ENCODE measurements at places on chromosomes 1 and 21.

GRCh38 chr21:42102076-42102475, 31.0 kb downstream of the UMODL1 start:
- no peak overlapping the region for H3K4me3 ChIP-seq
- no peak overlapping the region for H3K27ac ChIP-seq
- peaks cover 17% of the 10 kb centered on the region for H3K4me1 ChIP-seq
- no peak for DNase-seq

GRCh38 chr1:19533626-19534025, 48.3 kb upstream of the CAPZB start:
- H3K4me1 ChIP-seq, result peaks cover 10% of the 10 kb centered on the region
- peak; percentile 49 for DNase-seq
- no peaks in the 10 kb centered on the region for H3K36me3 ChIP-seq
- H3K4me3 ChIP-seq, result no peak overlapping the region

DNA sequence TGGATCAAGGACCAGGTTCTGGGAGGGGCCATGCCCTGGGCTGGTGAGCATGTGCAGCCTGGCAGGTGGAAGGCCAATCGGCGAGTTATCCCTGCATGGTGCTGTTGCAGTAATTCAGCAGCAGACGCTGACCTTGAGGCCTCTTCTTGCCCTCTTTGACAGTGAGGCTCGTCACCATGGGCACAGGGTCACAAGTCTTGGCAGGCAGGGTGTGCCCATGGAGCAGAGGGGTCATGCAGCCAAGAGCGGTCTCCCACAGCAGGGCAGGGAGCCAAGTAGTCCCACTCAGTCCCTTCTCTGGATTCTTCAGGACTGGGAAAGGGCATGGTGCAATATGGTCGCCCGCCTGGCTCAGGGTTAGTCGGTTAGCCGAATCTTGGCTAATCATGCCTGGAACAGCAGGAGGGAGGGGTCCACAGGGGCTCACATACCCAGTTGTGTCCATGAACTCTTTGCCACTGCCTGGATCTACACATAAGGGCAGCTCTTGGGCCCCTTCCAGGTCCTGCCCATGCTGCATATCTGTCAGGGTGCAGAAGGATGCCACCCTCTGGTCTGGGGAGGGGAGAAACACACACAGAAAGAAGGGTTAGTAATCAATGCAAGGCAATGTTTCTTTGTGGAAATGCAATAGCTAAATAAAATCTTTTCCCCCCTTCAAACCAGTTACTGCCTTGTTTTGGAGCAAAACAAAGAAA, 226.8 kb downstream of the SIPA1L2 start:
- H3K4me3 ChIP-seq, result no peak overlapping the region
- no peak for DNase-seq

- no peak overlapping the region for H3K27ac ChIP-seq
- H3K27me3 ChIP-seq, result no peaks in the 10 kb centered on the region
- H3K4me3 ChIP-seq, result no peak overlapping the region
- no peaks in the 10 kb centered on the region for H3K36me3 ChIP-seq
- H3K4me1 ChIP-seq, result no peaks in the 10 kb centered on the region
Observed at GRCh38 chr1:181136738-181137122, 48.2 kb downstream of the IER5 start.

DNA sequence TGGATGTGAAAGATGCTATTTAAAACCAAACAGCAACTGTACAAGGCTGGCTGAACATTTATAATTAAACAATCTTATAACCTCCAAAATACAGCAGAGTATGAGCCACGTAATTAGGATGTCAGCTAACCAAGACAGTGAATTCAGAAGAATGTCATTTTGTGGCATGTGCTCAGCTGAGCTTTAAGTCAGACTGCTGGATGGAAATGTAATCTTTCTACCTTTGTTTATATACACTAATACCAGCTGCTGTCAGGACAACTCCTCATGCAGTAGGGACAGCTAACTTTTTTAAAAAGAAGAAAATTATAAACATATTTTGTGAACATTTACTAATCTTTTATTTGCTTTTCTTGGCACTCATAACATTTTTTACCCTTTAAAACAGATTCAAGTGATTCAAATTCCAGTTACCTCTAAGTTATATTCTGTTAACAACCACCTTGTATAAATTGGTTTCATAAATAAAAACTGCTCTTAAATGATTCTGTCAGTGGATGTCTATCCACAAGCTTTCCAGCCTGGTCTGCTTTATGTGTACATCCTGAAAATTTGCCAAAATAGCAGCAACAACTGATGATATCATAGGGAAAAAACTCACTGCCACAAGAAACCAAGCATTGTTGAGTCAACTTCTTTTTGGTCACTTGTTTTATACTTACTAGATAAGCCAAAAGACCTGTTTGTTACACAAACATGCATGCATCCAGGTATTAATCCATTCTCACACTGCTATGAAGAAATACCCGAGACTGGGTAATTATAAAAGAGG, 36.1 kb downstream of the DPH5 start:
- H3K27ac ChIP-seq, result peak overlapping the region; percentile 20
- H3K27me3 ChIP-seq, result no peaks in the 10 kb centered on the region
- H3K4me3 ChIP-seq, result no peak overlapping the region
- H3K36me3 ChIP-seq, result no peaks in the 10 kb centered on the region
- DNase-seq, result no peak

DNA sequence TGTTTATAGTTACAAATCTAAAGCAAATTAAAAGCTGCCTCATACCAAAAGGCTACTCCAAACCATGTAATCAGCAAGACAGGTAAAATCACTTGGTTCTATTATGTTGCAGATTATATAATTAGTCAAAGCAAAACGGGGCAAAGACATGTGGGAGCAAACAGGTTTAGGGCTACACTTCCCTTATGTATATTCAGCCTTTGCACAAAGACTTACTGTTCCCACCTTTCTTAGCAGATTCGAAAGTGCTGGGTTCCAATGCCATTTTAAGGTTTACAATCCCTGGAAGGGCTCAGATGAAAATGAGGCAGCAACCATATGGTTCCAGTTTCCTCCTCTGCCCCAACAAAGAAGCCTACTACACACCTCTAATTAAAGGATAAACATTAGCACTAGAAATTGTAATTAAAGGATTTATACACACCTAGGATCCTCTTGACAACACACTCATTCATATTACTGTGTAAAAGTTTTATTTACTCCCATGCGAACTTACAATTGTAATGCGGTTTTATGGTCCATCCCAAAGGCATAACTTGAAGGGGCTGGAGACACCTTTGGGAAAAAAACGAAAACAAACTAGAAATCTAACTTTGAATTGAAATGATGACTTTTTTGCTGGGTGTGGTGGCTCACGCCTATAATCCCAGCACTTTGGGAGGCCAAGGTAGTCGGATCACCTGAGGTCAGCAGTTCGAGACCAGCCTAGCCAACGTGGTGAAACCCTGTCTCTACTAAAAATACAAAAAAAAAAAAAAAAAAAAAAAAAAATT, 117.3 kb upstream of the PKN2 start:
- H3K27me3 ChIP-seq, result no peaks in the 10 kb centered on the region
- no peak for DNase-seq
- H3K4me1 ChIP-seq, result no peaks in the 10 kb centered on the region
- no peak overlapping the region for H3K27ac ChIP-seq

GRCh38 chr1:161218301-161219077, 3.4 kb downstream of the FCER1G start:
- no peaks in the 10 kb centered on the region for H3K27me3 ChIP-seq
- no peak overlapping the region for H3K27ac ChIP-seq
- H3K4me1 ChIP-seq, result no peaks in the 10 kb centered on the region

DNA sequence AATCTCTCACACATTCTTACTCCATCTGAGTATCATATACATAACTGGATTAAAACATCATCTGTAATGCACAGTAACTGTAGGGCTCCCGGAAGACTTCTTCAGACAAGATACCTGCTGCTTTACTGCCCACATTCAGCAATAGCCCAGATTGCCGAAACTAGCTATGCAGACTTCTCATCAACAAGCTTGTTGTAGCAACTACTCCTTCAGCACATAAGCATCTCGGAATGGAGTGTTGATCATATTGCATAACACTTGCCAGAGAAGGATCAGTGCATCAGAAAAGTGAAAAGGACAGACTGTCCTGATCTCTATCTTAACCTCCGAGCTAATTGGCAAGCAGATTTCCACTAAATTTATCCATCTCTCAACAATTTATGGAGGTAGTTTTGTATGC, 354.6 kb upstream of the C1orf87 start:
- H3K27ac ChIP-seq, result no peak overlapping the region
- H3K4me3 ChIP-seq, result no peak overlapping the region
- DNase-seq, result no peak
- no peaks in the 10 kb centered on the region for H3K27me3 ChIP-seq
- H3K4me1 ChIP-seq, result peaks cover 24% of the 10 kb centered on the region

GRCh38 chr1:207494171-207494570, 1.8 kb upstream of the CR1 start:
- H3K36me3 ChIP-seq, result no peaks in the 10 kb centered on the region
- no peak overlapping the region for H3K27ac ChIP-seq
- no peak for DNase-seq
- peaks cover 43% of the 10 kb centered on the region for H3K27me3 ChIP-seq
- H3K4me1 ChIP-seq, result no peaks in the 10 kb centered on the region

- no peak overlapping the region for H3K4me3 ChIP-seq
- H3K27ac ChIP-seq, result no peak overlapping the region
- H3K27me3 ChIP-seq, result no peaks in the 10 kb centered on the region
Observed at GRCh38 chr1:56898879-56899278, 44.3 kb downstream of the C8A start.

- H3K27me3 ChIP-seq, result no peaks in the 10 kb centered on the region
- no peak overlapping the region for H3K27ac ChIP-seq
- H3K4me1 ChIP-seq, result peaks cover 25% of the 10 kb centered on the region
Observed at GRCh38 chr1:85325920-85326319, 49.5 kb upstream of the BCL10 start.

- H3K4me3 ChIP-seq, result no peak overlapping the region
- H3K27ac ChIP-seq, result no peak overlapping the region
- H3K4me1 ChIP-seq, result no peaks in the 10 kb centered on the region
- DNase-seq, result no peak
Observed at GRCh38 chr1:64235910-64236309, 32.5 kb downstream of the UBE2U start.

DNA sequence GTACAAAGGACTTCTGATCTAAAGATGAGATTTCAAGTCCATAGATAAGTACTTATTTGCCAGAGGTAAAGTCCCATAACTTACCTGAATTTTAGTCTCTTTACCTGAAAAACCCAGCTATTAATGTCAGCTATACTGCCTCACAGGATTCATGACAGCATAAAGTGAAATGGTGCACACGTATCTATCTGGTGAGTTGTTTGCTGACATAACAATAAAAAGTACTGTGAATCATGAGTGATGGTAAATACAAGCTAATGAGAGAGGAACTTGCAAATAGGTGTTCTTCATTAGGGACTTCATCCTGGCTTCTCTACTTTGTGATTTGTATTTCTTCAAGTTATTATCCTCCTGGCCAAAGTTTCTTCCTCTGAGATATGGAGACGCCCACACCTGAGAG, 225.1 kb upstream of the C8B start:
- H3K4me1 ChIP-seq, result no peaks in the 10 kb centered on the region
- H3K27ac ChIP-seq, result no peak overlapping the region
- no peaks in the 10 kb centered on the region for H3K27me3 ChIP-seq
- no peaks in the 10 kb centered on the region for H3K36me3 ChIP-seq

DNA sequence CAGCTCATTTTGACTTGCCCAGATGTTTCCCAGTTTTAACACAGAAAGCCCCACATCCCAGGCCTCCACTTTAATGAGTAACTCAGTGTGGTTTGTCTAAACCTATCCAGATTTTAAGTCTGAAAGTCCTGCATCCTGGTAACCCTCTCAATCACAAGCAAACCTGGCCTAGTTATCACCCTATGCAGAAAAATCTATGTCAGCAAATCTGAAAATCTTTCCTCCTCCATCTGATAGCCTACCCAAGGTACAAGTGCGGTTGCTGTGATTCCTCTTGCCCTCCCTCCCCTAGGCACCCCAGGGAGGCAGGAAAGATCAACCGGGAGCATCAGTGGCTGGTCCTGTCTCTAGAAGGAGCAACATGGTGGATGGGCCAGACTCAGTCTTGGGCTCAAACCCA, 163.7 kb downstream of the IGSF21 start:
- no peak overlapping the region for H3K27ac ChIP-seq
- no peak overlapping the region for H3K4me3 ChIP-seq
- DNase-seq, result no peak
- no peaks in the 10 kb centered on the region for H3K27me3 ChIP-seq

- H3K27me3 ChIP-seq, result peaks cover 50% of the 10 kb centered on the region
- no peaks in the 10 kb centered on the region for H3K36me3 ChIP-seq
- H3K4me1 ChIP-seq, result no peaks in the 10 kb centered on the region
- H3K27ac ChIP-seq, result no peak overlapping the region
- H3K4me3 ChIP-seq, result no peak overlapping the region
Observed at GRCh38 chr1:53642215-53642555, 96.8 kb downstream of the GLIS1 start.

DNA sequence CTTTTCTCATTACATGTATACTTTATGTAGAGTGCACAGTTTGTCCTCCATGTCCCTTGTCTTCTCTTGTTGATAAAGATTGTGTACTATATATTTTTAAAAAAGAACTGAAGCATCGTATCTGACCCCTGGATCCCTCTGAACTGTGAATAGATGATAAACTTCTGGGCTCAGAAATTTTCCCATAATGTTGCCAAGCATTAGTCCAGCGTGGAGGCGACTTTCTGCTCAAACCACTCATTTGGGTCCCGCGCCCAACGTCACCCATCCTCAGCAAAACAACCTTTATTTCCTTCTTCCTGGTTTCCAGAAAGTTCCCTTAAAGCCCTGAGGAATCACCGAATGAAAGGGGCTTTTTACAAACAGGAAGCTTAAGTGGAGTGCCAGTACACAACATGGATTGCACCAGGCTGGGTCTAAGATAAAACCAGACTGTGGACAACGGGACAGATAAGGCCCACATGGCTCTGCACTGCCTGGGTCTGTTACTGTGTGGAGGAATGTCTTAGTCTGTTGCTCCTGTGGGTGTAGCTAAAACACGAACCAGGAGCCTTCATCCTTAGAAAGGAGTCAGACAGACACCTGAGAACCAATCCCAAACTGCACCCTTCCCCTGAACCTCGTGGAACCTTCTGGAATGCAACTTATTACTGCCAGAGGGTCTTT, 15.6 kb downstream of the EVA1C start:
- no peaks in the 10 kb centered on the region for H3K36me3 ChIP-seq
- no peak for DNase-seq
- no peaks in the 10 kb centered on the region for H3K27me3 ChIP-seq
- H3K27ac ChIP-seq, result no peak overlapping the region
- peaks cover 38% of the 10 kb centered on the region for H3K4me1 ChIP-seq

- no peaks in the 10 kb centered on the region for H3K4me1 ChIP-seq
- no peaks in the 10 kb centered on the region for H3K27me3 ChIP-seq
- H3K36me3 ChIP-seq, result peaks cover 31% of the 10 kb centered on the region
- no peak overlapping the region for H3K4me3 ChIP-seq
- no peak for DNase-seq
Observed at GRCh38 chr1:235730007-235730406, 80.4 kb upstream of the GNG4 start.

DNA sequence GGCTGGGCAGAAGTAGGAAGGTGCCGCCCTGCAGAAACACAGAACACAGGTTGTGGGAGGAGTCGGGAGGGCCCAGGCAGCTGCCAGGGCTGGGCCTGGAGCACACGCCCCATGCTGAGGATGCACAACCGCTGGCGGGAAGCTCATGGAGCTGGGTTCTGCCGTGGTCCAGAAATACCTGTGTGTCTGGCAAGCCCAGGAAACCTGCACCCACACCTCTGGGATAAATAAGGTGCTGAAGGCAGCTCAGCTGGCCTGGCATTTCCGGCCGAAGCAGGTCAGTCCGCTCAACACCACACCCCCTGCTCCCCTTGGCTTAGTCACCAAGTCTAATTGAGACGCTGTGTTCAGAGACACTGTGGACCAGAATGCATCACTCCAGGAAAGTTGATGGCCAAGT, 32.1 kb downstream of the CTNNBIP1 start:
- peaks cover 22% of the 10 kb centered on the region for H3K4me1 ChIP-seq
- H3K27ac ChIP-seq, result no peak overlapping the region
- no peaks in the 10 kb centered on the region for H3K27me3 ChIP-seq
- no peaks in the 10 kb centered on the region for H3K36me3 ChIP-seq

GRCh38 chr1:232040260-232040659, 413.7 kb downstream of the DISC1 start:
- no peak overlapping the region for H3K27ac ChIP-seq
- H3K4me1 ChIP-seq, result no peaks in the 10 kb centered on the region
- no peak overlapping the region for H3K4me3 ChIP-seq
- no peaks in the 10 kb centered on the region for H3K36me3 ChIP-seq
